Kidney tubule cell (primary cell): ENCODE measurements at places on chromosomes 3 and 15.
A peak's percentile ranks its signal among the peaks of the same experiment; 100 is the strongest.

- peak; percentile 13 for DNase-seq
Observed at GRCh38 chr3:129013491-129013891, 12.4 kb downstream of the EFCC1 start.

DNA sequence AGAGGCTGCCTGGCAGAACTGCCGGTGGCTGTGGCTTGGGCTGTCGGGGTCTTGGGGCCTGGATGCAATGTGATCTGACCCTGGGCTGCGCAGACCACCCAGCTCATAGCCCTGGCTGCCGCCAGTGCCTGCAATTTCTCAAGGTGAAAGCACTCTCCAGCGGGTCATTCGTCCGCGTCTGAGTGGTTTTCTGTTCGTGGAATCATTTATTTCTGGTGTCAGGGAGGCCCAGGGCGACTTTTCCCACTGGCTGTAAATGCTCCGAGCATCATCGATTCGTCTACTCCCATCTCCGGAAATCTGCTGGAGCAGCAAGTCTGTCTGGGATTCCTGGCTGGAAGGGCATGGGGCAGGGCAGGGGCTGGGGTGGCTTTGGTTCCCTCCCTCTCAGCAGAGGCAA, 40.6 kb upstream of the ADPGK start:
- DNase-seq: no peak

- DNase-seq: no peak
Observed at GRCh38 chr3:109888026-109888425, 550.7 kb upstream of the DPPA4 start.

GRCh38 chr3:188595890-188596376, 442.0 kb downstream of the LPP start:
- DNase-seq: peak; percentile 33

DNA sequence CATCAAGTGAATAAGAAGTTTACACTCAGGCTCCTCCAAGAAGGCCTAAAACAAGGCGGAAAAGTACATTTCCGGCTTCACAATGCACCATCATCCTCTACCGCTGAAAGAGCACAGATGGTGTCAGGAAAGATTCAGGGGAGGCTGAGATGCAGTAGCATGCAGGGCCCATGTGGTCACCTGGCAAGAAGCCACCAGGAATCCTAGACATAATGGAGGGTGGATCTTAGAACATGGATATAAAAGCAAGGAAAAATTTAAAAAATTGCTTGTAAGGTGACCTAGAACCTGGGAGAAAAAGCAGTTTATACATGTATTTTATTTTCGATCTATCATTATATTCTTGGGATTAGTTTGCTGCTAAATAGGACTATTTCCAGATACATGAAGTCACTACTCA, 21.9 kb upstream of the OTOL1 start:
- DNase-seq: no peak

- peak; percentile 4 for DNase-seq
Observed at GRCh38 chr3:148825476-148825875, 2.1 kb upstream of the CPB1 start.

- no peak for DNase-seq
Observed at GRCh38 chr15:57463360-57463759, 87.1 kb downstream of the CGNL1 start.

DNA sequence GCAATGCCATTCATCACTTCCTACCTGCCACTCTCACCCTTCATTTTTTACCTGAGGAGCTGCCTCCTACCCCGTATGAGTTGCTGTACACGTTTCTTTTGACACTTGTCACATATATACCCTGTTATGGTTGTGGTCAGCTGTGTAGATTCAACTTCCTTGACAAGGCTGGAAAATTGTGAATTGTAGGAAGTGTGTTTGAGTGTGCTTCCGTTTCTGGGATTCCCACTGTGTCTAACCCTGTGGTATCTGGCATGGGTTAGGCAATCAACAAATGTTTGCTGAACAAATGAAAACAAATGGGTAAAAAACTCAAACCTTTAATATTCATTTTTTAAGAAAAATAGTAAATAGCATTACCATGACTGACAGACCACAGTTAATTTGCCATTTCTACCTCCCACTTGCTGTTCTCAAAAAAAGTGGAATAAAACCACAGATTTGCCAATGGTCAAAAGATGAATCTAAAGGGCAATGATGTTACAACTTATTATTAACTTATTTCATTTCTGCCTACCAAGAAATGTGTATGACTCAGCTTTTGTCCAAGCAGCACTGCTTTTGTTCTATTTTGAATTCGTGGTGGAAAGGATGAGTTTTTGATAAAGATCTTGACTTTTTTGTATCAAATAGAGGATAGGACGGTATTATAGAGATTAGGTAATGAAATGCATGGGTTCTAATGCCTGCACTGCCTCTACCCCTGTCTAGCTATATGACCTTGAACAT, 404.6 kb downstream of the LPP start:
- peak; percentile 10 for DNase-seq

DNA sequence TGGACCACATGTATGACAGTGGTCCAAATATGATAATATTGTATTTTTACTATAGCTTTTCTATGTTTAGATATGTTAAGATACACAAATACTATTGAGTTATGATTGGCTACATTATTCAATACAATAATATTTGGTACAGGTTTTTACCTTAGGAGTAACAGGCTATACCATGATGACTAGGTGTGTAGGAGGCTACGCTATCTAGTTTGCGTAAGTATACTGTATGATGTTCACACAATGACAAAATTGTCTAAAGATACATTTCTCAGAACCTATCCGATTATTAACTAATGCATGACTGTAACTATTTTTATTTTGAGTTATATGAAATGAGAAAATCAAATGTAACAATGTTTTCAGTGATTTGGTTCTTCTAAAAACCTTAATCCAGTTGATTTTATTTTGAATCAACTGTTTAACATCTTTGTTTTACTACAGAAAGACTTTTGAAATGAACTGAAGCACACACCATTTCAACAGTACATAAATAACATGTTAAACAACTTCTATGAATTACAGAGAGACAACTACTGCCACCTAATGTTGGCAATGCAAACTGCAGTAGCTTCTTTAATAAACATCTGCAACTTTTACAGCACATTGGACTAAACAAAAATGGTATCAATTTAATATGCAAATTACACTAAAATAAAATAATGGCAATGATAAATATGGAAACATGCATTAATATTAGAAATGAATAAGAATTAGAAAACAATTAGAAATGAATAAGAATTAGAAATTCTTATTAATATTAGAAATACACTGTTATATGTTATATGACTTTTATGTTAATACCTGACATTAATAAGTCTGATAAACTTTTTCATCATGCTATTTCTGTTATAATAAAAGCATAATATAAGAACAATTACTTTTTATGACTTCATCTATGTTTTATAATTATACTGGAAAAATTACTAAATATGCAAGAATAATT, 255.7 kb downstream of the MBNL1 start:
- DNase-seq: peak; percentile 55

GRCh38 chr3:195097331-195098255, 173.4 kb downstream of the XXYLT1 start:
- no peak for DNase-seq

GRCh38 chr15:66718220-66718988, 16.4 kb downstream of the SMAD6 start:
- peak; percentile 34 for DNase-seq

GRCh38 chr3:78427303-78427702, 1340.5 kb downstream of the ROBO1 start:
- no peak for DNase-seq

DNA sequence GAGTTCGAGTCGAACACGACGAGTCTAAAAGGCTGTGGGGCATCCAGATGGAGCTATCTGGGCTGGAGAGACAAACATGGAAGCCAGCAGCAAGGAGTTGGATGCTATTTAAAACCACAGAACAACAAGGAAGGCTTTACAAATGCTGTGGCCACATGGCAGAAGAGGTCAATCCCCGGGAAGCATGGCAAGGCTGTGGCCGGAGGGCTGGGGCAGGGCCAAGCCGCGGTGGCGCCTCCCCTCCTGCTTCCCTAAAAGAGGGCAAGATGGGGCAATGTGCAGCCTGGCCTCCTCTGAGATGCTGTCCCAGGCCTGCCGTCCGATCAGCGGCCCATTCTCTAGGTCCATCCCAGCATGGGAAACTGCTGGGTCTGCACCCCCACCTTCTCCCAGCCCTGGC, 139.1 kb downstream of the SRGAP3 start:
- no peak for DNase-seq

DNA sequence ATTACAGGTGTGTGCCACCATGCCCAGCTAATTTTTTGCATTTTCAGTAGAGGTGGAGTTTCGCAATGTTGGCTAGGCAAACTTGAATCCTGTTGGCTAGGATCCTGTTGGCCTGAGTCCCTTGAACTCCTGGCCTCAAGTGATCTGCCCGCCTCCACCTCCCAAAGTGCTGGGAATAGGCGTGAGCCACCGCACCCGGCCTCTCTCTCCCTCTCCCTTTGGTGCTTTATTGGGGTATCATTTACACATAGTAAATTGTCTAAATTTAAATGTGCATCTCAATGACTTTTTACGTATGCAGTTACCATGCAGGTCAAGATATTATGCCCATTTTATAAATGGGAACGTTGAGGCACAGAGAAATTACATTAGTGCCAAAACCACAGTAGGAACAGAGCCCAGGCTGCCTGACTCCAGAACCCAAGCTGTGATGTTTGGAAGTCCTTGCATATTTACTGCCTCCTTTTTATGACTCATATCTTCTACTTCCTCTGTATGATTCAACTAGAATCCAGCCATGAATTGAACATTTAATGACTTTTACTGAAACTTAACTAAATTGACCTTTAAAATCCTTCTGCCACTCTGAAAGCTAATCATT, 34.0 kb upstream of the RPP14 start:
- DNase-seq: peak; percentile 86

DNA sequence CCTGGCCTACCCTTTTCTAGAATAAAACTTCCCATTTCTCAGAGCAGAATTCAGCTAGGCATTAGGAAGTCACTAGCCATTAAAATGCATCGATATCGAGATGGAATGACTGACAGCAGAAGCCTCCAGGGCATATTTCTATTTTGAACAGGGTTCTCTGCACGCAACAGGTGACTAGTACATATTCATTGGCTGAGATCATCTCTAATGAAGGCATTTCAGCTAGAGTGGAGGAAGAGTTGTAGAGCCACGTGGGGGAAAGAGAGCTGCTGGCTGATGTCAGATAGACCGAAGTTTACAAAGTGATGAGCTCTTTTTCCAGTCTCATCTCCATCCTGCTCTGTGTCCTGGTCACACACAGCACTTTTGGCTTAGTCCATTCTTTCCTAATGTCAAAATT, 7.5 kb downstream of the TMEM40 start:
- DNase-seq: peak; percentile 89
